ENCODE measurements at places on chromosomes 2 and 18.

DNA sequence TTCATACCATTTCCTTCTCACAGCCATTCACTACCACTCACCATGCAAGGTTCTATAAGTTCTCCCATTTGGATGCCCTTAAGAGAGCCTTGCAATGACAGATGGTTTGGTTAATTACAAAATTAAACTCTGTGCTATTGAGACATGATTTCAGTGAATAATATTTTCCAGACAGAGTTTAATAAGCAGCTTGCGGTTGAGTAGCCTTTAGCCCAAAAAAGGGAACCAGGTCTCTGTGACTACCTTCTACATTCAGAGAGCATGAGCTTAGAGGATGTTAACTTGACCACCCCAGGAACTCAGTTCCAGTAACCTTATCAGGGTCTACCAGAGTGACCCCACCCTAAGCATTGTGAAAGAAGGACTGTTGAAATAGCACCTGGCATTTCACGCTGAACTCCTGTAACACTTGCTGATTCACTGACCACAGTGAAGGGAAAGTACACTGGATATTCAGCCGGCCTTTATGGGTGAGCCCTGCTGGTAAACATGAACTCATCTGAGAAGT, 1173.1 kb upstream of the ZEB2 start:
- DNase-seq: no peak

GRCh38 chr2:172788871-172789270, 53.2 kb downstream of the RAPGEF4 start:
- DNase-seq: no peak

GRCh38 chr2:43758739-43759138, 15.1 kb upstream of the DYNC2LI1 start:
- DNase-seq: no peak

DNA sequence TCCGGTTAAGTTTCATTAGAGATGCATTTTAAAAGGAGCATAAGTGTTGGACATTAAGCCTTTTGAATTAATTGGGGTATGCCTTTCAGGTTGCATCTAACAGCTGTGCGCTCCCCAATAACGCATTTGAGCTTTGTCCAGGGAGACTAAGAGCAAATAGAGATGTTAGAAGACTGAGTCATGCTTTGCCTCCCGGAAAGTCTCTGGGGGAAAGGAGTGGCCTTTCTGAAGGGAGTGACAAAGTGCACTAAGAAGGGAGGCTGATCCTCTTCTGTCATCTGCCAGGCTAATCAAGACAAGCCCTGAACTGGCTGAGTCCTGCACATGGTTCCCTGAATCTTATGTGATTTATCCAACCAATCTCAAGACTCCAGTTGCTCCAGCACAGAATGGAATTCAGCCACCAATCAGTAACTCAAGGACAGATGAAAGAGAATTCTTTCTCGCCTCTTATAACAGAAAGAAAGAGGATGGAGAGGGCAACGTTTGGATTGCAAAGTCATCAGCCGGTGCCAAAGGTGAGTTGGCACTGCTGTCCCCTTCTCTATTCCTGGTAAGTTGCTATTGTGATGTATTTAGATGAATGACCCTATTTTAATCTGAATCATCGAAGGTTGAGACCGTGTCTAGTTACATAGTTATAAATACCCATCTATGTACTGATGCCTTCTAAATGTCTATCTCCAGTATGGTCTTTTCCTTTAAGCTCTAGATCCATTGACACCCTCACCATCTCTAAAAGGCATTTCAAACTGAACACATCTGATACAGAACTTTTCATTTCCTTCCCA, 12.1 kb downstream of the TTL start:
- DNase-seq: no peak

DNA sequence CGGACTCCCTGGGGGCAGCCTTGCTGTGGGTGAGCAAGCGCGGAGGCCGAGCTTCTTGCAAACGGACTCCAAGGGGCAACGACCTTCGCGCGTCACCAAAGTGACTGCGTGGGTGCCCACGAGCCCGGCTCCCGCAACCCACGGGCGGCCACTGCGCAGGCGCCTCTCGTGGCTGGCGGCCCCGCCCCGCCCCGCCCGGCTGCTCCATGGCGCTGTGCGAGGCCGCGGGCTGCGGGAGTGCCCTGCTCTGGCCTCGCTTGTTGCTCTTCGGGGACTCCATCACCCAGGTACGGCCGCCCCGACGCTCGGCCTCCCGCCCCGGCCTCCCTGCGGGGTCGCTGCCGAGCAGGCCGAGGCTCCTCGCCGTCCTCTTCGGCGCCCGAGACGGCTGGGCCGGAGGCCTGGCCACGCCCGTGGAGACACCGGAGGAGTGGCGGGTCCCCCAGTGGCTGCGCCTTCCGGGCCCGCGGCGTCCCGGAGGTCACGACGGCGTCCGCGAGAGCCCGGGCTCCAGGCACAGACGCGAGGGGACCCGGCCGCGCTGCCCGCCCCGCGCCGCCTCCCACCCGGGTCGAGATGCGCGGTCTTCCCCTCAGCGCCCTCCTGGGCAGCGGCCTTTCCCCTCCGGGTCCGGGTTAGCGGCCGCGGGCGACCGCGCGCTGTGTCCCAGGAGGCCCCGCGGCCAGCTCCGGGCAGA, at the start of gene IAH1:
IAH1 (plus strand) TSS at position 191 of the 697 bp plus-strand sequence; CDS start at position 207, 16 bp downstream.
- peak; percentile 66 for DNase-seq

DNA sequence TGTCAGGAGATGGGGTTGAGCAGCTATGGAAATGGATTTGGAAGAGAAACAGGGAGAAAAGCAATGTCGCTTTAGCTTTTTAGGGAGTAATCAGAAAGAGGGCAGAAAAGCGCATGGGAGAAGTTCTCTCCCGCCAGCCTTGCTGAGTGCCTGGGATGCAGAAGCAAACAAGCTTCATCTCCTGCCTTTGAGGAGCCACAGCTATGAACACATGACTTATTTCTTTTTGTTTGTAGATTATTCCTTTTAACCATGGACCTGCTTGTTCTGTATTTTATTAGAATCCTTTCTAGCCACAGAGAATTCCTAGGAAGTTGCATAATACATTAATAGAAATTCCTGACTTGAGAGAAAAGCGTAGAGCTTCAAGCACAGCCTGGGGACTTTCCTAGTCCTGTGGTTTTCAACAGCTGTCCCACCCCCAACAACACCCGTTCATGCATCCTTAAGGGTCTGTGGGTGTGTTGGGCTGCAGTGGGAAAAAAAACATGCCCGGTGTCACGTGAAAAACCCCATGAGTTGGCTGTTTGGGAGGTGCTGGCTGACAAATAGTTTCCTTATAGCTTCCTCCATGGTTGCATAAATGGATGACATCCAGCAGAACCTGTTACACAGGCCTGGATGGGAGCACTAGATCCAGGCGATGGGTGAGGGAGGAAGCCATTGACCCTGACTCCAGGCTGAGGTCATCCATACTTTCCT, 14.9 kb downstream of the SLC9A4 start:
- DNase-seq: no peak

GRCh38 chr18:22052405-22053105, 116.8 kb upstream of the GATA6 start:
- DNase-seq: no peak

DNA sequence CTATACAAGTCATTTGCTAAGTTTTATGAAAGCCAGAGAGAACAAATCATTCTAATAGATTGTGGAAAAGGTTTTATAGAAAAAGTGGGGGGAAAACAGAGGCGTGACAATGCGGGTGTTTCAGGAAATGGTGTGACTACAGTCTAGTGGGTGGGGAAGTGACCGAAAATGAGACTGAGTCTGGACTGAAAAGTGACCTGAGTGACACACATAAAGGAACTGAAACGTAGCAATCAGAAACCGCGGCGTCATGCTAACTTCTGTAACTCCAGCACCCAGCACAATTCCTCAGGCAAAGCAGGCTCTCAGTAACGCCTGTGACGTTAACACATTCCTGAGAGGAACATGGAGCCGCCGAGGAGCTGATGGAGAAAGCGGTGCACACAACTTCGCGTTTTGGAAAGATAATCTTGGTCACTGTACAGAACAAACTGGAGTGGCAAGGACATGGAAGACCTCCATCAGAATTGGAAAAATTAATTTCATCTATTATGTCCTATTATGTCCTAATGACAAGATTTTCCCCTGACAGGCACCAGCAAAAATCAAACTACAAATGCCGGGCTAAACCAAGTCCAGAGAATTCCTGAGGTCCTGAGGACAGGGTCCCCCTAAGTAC, 1.4 kb upstream of the CD226 start:
- DNase-seq: peak; percentile 57

DNA sequence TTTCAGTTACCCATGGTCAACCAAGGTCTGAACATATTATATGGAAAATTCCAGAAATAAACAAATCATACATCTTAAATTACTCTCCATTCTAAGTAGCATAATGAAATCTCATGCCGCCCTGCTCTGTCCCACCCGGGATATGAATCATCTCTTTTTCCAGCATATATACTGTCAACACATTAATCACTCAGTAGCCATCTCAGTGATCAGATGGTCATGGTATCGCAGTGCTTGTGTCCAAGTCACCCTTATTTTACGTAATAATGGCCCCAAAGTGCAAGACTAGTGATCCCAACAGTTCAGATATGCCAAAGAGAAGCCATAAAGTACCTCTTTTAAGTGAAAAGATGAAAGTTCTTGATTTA, 43.8 kb downstream of the OSBPL6 start:
- DNase-seq: no peak

GRCh38 chr2:121897335-121897970, 142.0 kb downstream of the TSN start:
- peak; percentile 10 for DNase-seq

GRCh38 chr18:62366992-62367391, 41.9 kb downstream of the TNFRSF11A start:
- no peak for DNase-seq

GRCh38 chr2:235500761-235501672, 7.2 kb downstream of the AGAP1 start:
- no peak for DNase-seq

- DNase-seq: no peak
These were observed 82.2 kb downstream of the KLF7 start for GRCh38 chr2:207083361-207084110.

- DNase-seq: no peak
These were observed 7.6 kb downstream of the PIGN start for GRCh38 chr18:62179213-62179612.

- DNase-seq: no peak
These were observed 2.9 kb upstream of the SERPINB3 start for GRCh38 chr18:63664571-63664970.

DNA sequence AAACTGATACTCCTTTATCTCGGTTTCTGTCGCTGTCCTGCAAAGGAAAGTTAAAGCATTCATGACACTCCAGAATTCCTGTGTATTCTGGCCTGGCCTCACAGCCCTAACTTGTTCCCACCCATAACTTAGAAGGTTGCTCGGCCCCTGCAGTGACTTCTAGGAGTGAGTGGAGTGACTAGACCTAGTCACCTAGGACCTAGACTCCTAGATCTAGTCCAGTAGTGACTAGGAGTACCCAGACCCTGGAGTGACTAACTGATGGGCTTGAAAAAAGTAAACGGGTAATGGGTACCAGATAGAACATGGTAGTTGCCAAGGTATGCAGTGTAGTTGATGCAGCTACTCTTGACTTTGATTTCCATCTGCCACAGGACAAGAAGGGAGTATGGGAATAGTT, 181.8 kb downstream of the MYO1B start:
- no peak for DNase-seq

DNA sequence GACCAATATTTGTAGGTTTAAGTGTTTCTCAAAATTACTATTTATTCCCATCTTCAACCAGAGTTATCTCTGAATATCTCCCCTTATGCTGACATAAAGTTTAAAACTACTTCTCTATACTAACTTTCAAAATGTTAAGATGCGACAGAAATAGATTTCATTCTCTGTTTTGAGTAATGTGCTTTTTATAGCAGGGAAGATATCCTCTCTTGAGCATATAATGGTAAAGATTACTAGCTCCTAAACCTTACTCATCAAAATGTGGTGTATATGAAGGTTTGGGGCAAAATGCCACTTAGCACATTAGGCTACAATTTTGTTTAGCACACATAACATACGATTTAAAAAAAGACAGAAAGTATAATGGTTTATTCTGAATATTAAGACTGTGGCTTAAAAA, 54.4 kb downstream of the CWC22 start:
- no peak for DNase-seq

DNA sequence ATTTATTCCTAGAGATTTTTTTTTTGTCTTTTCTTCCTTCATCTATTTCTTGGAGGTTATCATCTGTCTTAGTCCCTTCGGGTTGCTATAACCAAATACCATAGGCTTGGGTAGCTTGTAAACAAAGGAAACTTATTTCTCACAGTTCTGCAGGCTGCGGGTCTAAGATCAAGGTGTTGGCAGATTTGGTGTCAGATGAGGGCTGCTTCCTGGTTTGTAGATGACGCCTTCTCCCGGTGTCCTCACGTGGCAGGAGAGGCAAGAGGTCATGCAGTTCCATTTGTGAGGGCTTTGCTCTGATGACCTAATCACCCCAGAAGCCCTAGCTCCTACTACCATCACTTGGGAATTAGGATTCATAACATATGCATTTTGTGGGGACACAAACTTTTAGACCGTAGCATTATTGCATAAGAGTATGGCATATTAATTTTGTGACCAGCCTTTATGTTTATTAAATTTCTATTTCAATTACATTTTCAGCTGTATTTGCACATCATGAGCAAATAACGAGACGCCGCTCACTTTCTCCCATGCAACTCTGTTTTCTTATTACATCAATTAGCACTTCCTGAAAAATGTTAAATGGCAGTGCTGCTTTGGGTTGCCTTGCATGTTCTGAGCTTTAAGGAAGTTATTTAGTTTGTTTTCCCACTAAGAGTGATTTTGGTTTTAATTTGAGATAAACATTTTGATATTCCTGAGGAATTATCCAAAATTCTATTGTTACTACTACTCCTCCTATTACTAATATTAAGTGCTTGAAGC, 246.4 kb upstream of the HDAC4 start:
- DNase-seq: no peak

DNA sequence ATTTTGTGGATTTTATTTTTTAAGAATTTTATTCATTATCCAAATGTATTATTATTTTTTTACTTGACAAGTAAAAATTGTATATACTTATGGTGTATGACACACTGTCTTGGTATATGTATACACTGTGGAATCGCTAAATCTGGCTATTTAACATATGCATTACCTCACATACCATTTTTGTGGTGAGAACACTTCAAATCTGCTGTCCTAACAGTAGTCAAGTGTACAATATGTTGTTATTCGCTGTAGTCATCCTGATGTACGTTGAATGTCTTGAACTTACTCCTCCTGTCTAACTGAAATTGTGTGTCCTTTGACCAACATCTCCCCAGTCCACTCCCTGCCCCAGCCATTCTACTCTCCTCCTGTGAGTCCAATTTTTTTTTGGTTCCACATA, 153.2 kb upstream of the PTPRM start:
- DNase-seq: no peak

DNA sequence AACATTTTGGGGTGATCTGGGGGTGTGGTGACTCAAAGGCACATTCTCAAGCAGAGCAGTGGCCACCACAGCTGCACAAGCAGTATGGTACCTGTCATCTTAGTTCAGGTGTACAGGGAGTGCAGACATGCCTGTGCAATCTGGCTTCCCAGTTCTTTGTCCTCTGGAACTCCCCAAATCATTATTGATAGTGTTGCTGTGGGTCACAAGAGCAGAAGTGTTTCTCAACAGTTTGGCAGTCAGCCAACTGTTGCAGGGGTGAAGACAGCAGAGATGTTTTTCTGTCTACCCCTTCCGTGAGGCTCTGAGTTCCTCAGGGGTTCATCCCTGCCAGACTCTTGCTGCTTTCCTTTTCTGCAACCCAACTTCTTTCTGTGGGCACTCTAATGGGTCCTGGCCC, 206.5 kb upstream of the ZSWIM2 start:
- DNase-seq: no peak

All from activated T-cell treated with anti-CD3 and anti-CD28 coated beads for 48 hours (primary cell).